ENCODE measurements at places on chromosomes 16 and 17.

- no peak for DNase-seq
Measured at GRCh38 chr17:49200423-49201083, 9.8 kb downstream of the GNGT2 start.

- DNase-seq, result no peak
Measured at GRCh38 chr17:67469208-67469980, 92.3 kb downstream of the PITPNC1 start.

- peak; percentile 11 for DNase-seq
Measured at GRCh38 chr17:7141824-7142223, 27.2 kb upstream of the ASGR2 start.

- DNase-seq, result peak; percentile 60
Measured at GRCh38 chr17:30323262-30323894, 10.5 kb downstream of the TMIGD1 start.

- DNase-seq, result no peak
Measured at GRCh38 chr17:2068031-2068518, 13.2 kb downstream of the HIC1 start.

DNA sequence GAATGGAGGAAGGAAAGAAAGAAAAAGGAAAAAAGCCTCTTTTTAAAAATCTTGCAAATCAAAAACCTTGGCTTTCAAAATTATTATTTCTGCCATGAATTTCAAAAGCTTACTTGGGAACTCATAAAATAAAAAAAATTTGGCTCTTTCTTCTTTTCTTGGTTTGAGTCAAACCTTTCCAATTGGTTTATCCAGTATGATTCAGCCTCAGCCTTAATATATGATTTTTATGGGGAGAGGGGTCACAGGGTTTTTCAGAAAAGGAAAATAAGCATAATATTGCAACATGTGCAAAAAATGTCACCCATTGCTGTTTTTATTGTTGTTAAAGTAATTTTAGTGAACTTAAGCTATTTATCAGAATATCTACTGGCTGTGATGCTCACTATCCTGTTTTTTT is 31.2 kb upstream of the HAPSTR1 start:
- no peak for DNase-seq

GRCh38 chr17:64779376-64780095 is 117.4 kb upstream of the SMURF2 start:
- no peak for DNase-seq

DNA sequence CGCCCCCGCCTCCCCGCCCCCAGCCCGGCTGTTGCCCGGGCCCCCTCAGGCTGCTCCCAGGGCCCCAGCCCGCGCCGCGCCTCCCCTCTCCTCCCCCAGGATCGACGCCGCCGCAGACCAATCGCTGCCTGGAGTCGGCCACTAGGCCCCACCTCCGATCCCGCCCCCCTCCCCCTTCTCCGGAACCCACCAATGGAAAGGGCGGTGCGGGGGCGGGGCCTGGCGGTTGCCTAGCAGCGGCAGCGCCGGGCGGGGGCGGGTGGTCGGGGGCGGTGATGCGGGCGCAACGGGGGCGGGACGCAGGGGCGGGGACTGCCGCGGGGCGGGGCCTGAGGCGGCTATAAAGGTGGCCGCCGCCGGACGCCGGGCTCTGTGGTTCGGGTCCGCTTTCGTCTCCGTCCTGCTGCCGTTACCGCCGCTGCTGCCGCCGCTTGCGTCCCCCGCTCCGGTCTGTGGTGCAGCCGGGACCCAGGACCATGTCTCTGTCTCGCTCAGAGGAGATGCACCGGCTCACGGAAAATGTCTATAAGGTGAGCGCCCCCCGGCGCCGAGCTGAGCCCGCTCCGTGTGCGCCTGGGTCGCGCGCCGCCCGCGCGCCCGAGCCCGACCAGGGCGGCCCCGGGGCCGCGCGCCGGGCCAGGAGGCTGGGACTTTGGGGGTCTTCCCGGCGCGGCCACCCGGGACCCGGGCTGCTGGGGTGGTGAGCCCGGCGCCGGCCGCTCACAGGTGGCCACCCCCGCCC is at the start of gene BAIAP2:
TSS of gene BAIAP2 (plus strand) at position 373 of the 742 bp plus-strand sequence. CDS start at position 477, 104 bp downstream.
- peak; percentile 93 for DNase-seq

DNA sequence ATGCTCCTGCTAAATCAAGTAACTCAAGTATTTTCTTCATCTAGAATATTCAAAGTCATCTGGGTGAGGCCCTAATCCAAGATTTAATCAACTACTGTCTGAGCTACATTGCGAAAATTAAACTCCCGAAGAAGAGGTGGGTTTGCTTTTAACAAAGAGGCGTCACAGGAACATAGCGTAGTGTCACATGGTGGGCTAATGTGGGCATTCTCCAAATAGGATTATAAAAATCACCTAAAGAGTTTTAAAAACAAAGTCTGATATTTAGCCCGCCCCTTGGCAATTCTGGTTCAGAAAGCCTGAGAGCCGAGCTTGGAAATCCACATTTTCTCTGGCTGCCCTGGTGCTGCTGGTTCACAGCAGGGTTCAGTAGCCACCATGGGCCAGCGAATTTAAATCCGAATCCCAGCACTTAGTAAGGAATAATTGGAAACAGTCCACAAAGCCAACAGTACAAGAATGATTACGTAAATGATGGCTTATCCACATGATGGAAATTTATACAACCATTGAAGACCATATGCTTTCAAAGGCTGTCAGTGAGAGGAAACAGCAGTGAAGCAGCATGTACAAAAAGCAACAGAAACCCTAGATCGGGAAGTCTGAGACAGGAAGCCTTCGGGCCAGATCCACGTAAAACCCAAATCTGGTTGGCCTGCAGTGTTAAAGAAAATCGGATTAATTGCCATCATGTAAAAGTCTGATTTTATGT is 8.8 kb downstream of the PMM2 start:
- DNase-seq, result no peak

DNA sequence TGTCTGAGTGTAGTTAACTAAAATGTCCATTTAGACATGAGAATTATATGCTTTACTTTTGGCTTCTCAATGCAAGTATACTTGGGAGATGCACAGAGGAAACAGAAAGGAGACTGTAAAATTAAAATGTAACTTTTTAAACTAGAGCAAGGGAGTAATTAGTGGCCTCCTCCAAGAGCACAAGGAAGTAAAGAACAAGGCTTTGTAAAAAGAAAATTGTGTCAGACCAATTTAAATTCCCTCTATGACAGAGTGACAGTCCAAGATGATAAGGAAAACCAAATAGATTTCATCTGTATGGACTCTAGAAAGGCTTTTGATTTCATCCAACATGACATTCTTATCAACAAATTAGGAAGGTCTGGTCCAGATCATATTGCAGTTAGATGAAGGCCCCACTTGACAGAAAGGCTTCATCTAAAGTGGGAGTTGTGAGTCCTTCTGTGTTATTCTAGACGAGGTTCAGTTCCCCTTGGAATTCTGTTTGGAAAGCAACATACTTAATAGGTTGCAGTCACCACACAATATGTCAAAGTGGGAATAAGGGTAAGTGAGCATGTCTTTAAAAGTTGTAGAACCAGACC is 6.5 kb upstream of the CAPNS2 start:
- DNase-seq, result no peak

- peak; percentile 45 for DNase-seq
Measured at GRCh38 chr16:27374804-27375425, 27.1 kb upstream of the IL21R start.

DNA sequence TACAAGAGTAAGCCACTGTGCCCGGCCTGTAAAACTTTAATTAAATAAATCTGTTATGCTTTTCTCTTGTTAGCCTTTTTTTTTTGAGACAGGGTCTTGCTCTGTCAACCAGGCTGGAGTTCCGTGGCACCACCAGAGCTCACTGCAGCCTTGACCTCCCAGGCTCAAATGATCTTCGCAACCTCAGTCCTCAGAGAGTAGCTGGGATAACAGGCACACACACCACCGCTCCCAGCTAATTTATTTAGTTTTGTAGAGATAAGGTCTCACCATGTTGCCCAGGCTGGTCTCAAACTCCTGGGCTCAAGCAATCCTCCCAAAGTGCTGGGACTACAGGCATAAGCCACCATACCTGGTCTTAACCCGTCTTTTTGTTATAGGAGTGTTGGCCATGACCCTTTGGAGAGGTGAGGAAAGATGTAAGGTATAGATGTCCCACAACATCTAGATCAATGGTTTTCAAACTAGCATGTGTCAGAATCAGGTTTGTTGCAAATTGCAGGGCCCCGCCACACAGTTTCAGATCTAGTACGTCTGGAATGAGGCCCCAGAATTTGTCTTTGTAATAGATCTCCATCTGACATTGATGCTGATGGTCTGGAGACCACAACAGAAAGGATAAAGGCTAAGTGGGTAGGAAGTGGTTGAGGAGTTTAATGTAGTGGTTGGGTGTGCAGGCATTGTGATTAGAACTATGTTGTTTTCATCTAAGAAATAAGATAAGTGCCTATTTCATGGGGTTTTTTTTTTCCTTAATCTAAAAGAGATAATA is 4.3 kb upstream of the GGA2 start:
- no peak for DNase-seq

DNA sequence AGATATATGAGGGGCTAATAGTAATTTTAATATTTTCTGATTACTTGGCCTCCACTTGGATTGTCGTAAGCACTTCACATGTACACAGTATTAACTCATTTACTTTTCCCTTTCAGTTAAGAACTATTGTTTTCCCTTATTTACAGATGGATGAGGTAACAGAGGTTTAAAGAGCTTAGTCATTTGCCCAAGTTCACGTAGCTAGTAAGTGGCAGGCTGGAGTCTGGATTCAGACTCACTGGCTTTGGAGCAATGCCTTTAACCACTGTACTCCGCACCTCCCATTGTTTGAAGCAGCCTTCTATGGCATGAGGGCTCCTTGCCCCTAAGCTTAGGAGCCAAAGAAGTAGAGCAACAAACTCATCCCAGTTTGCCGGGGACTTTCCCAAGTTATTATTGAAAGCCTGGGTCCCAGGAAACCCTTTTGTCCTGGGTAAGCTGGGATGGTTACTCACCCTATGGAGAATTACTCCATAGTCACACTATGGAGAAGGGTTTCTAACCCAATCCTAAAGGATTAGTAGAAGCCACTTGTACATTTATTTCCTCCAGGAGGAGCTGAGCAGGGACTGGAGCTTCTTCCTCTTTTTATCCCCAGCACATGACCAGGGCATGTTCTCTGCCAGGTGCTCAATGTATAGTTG is 12.3 kb downstream of the FOXL1 start:
- no peak for DNase-seq

Measured in NCI-H510A (cell line).